Activated CD8-positive, alpha-beta memory T cell treated with anti-CD3 and anti-CD28 coated beads, Interleukin-2, amount 50 U/mL, for 48 hours (primary cell): ENCODE measurements at places on chromosomes 11 and 22.
A peak's percentile ranks its signal among the peaks of the same experiment; 100 is the strongest.

DNA sequence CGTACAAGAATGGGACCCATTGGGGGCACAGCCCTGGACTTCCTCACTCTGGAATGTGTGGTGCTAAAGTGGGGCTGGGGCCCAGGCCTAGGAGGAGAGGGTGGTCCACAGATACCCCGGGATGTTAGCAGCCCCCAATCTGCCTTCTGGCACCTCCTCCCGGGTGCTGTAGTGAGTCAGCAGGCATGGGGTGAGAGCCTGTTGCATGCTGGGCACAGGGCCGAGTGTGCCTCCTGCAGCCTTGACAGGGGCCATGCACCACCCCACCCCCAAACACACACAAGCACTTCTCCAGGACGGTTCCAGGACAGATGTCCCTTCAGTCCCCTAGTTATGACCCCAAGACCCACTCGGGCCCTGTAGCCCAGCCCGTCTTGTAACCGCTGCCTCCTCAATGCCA lies 23.5 kb upstream of the PHF21A start:
- DNase-seq, result no peak

DNA sequence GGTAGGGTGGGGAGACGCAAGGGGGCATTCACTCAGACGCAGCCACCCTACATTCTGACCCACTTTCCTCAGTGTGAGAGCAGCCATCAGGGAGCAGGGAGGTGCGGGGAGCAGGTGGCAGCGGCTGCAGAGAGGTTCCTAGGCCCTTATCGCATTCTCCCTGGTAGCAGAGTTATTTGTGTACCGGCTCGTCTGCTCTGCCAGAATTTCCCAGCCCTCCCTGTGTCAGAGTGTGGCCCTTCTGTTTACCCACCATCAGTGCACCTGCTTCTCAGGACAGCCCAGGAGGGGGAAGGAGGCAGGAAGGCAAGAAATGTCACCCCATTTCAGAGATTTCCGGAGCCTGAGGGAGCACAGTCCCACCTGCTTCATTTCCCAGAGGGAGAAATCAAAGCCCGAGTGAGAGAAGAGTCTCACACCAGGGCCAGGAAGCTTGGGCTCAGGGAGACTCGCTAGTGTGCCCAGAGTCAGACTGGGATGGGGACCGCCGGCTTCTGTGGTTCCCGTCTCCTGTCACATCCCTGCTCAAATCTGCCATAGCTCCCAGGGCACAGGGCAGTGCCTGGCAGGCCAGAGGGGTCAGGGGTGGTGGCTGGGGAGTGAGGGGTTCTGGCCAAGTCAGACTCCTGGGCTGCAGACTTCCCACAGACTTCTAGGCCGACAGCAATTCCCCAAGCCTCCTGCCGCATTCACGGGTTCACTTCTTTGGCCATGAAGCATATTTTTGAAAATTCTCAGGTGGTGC lies 49.7 kb downstream of the ARRB1 start:
- DNase-seq, result no peak

DNA sequence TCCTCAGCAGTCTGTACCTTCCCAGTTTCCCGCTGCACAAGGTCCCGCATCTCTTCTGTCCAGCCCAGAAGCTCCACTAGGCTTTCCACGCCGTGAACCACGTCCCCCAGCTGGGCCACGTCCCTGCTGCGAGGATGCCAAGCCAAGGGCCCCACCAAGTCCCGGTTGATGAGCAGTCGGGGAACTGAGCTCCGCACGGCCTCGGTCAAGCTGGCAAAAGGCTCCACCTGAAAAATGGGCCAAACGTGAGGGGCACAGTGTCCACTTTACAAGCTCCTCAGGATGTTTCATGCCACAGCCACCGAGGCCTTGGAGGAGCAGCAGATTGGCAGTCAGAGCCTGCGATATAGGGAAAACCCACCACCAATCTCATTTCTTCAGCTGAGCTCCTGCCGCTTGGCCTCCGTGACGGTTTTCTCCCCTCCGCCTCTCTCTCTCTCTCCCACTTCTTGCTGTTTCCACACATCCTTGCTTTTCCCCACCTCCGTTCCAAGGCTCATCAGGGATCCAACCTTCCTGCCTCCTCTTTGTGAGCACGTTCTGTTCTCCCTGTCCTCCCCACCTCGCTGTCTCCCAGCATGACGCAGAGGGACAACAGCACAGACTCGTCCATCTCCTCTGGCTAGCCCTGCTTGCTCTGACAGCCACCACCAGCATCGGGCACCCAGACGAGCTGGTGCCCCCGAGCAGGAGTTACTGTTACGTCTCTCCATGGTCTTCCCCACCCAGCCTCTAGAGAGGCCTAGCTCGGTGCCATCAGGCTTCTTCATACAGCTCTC lies 11.5 kb downstream of the RIC8A start:
- DNase-seq, result peak; percentile 37

DNA sequence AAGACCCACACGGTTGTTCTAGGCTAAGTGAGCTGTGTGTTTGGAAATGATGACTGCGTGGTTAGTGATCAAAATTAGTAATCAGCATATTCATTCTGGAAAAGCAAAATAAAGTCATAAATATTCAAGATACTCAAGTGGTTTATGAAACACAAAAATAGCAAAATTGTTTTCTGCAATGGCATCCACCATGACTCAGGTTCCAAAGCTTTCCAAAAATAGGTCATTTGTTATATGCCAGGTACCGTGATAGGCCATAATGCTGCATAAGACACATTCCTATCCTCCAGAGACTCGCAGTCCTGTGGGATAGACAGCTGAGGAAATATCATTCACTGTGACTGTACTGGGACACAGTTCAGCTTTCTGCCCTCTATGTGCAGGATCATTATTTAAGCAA lies 2.4 kb upstream of the ATL3 start:
- no peak for DNase-seq

DNA sequence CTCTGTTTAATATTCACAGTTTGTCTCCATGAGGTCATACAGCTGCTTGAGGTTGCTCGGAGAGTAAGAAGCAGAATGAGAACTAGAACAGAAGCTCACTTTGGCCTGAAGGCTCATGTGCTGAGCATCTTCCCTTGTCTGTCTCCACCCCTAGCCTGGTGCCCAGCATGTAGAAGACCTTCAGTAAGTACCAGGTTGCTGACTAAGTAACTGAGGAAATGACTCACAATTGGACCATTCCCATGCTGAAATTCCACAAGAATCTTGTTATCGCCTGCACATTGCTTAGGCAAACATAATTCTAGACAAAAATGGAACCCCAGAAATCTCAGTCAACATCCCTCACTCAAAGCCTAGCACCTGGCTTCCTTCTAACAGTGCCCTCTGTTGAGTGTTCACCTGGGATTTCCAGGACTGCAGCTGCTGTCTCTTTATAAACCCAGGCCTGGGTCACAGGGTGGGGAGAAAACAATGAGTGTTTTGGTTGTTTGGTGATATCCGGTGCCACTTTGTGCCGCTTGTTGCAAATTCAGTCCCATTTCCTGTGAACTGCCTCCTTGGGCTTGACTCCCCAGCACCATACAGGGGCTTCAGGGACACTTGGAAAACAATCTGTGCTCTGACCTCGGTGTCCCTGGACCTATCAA lies 406.8 kb downstream of the ETS1 start:
- DNase-seq, result no peak

DNA sequence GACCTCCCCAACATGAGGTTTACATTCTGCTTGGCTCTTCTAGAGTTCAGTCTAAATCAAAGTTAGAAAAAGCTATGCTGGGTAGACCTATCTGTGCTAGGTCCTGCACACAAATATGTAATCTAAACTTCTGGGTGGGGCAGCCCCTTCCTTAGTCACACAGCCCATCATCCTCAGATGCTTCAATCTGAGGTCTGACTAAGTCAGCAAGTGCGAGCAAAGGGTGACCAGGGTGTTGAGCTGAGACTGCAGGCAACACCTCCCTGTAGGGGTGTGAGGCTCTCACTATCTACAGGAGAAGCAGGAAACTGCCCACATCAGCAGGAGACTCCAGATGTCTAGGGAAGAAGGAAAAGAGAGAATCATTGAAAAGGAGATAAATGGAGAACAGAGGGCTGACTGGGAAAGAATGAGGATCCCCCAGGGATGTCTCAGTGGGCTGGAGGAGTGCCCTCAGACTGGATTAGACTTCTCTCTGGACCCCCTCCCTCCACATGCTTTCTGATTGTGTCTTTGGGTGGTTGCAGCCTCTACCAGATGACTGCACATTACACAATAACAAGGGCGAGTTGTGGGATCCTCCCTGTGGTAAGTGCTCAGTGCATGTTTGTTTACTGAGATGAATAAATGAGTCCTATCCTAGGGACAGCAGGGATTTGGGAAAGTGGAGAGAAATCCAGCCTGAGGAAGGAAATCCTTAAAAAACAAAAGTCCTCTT lies 266.2 kb upstream of the PLET1 start:
- DNase-seq, result no peak

DNA sequence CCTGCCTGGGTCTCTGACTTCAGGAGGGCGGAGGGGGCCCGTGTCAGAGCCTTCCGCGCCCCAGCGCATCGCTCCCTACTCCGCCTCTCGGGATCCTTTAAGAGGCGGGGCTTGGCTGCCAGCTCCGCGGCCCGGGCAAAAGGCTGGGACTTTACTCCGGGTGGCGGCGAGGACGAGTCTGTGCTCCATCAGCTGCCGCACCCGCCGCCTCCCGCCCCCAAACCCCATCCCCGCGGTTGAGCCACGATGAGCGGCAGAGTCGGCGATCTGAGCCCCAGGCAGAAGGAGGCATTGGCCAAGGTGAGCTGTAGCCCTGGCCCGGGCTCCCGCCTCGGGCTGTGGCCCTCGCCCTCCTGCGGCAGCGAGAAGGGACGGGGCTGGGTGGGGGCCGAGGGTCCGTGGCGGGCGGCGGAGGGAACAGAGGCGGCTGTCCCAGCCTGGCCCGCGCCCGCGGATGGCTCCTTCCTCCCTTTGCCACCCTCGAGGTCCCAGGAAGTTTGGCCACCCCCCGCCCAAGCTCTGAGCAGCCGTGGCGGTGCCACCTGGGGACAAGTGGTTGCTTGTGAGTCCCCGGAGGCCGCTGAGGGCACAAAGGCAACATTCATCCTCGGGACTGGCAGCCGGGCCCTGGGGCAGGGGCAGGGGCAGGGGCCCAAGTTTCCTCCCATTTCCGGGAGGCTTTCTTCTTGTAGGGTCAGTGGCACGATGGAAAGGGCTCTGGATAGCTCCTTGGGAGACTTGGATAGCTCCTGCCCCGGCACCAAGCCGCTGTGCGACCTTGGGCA lies at the start of gene SEC14L2:
Gene SEC14L2 (plus strand): TSS at position 148 of the 785 bp plus-strand sequence. CDS start 99 bp downstream, at position 247.
- DNase-seq, result peak; percentile 84

DNA sequence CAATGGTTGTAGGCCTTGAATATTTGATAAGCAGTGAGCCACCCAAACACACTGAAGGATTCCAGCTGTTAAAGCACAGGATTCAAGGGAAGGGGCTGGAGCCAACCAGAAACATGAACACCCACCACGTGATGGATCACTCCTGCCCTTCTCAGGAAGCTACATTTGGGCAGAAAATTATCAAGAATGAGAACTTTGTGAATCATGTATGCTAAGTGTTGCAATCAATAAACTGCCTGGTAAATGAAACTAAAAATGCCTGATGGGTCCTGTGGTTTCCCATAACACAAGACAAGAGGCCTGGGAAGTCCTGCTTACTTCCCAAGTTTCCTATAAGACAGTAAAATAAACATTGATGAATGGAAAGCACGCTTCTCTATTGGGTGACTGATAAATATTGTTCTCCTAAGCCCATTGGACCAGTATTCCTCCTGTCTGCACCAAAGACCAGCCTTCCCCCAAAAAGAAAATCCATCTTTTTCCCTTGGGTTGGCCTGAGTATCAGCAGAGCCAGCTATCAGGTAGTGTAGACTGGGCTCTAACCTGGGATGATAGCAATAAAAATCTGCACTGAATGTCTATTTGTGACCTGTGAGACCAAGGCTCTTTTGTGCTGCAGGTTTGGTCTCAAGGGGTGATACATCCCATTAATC lies 98.4 kb downstream of the CCDC83 start:
- no peak for DNase-seq

- DNase-seq, result no peak
Measured at GRCh38 chr11:128457874-128458273, 129.5 kb downstream of the ETS1 start.

- no peak for DNase-seq
Measured at GRCh38 chr22:28911304-28911690, 27.9 kb downstream of the ZNRF3 start.

DNA sequence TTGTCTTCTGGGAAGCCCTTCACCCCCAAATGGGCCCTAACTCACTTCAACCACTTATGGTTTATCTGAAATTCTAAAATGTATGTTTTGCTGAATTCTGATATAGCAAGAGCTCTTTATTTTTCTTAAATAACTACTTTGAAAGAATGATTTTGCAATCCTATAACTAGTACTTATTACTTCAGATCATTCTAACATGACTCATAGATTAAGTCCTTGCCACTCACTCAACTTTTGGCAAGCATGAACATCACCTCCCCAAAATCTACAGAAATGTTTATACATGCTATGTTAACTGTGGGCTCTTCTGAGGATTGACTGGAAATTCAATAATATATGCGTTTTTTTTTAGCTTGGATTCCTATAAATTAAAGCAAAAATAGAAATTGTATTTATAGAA lies 367.4 kb upstream of the FAT3 start:
- no peak for DNase-seq
